ENCODE measurements at places on chromosomes 1 and 21. TPM values are rescaled to one million over a fixed set of nuclear protein-coding genes. Genes with fewer than 3 reads are reported as not detected.
A peak's percentile ranks its signal among the peaks of the same experiment; 100 is the strongest.

- DNase-seq, result no peak
Measured at GRCh38 chr1:75732703-75733102, 8.2 kb downstream of the ACADM start.

- no peak for DNase-seq
Measured at GRCh38 chr1:10185759-10186158, 24.6 kb upstream of the KIF1B start.

LCE1F gene
- polyA plus RNA-seq, result not detected

NOS1AP gene
- 9.4 TPM for polyA plus RNA-seq

CCDC185 gene
- 0.17 TPM for polyA plus RNA-seq

- DNase-seq, result no peak
Measured at GRCh38 chr1:44030605-44031251, 534 bp downstream of the SLC6A9 start.

- DNase-seq, result no peak
Measured at GRCh38 chr1:228770779-228771223, 35.5 kb downstream of the RHOU start.

PCP4 gene
- 9.9 TPM for polyA plus RNA-seq

GRCh38 chr21:42653231-42654061 is at the start of gene PDE9A:
Gene PDE9A, plus strand, starts transcription at chr21:42653621. Its CDS starts 194 bp downstream, at chr21:42653815.
- DNase-seq, result no peak

FASLG gene
- 0.14 TPM for polyA plus RNA-seq

LCE1B gene
- not detected for polyA plus RNA-seq

DNA sequence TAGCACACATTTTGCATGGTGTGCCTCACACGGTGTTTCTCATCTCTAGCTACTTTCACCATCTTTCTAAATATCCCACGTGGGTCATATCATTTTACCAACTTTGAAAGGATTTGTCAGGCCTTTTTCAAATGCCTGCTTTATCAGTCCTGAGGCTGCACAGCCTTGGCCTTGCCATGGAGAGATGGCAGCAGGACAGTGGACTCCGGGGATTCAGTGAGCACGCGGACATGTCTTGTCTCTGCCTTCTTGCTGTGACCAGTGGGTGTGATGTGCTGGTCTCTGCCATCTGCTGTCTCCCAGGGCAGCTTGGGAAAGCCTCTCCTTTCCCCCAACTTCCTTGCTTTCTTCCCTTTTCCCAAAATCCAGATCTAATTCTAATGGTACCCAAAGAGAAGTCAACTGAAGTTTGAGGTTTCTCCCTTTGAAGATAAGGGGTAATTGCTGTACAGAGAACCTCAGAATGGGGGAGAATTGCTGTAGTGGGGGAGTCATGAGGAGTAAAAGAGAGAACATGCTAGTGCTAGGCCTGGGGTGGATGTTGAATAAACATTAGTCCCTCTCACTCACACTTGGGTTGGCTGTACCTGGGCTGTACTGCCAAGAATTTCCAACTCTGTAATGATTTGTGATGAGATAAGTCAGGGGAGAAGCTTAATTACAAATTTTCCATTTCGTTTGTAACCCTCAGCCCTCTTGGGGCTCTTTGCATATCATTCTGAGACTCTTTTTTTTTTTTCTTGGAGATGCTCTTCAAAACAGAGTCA is 99.5 kb downstream of the GALNT2 start:
- DNase-seq, result no peak

- no peak for DNase-seq
Measured at GRCh38 chr1:181310560-181310959, 172.8 kb upstream of the CACNA1E start.

GRCh38 chr1:117815926-117816325 is 113.5 kb downstream of the GDAP2 start:
- no peak for DNase-seq

MAP3K21 gene
- polyA plus RNA-seq, result 30.2 TPM

DNA sequence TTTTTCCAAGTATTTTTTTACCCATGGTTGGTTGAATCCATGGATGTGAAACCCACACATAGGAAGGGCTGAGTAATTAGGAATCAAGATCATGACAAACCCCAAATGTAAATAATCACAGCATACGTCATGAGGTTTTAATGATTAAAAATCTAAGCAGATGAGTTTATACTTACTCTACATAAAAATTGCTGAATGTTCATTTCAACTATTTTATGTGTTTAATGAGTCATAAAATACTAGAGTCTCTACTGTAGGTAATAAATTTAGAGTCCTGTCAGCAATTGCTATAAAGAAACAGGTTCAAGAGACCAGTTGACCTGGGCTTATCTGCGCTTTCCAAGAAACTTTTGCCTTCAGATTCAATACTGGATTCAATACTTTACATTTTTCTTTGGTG is 18.2 kb downstream of the CTH start:
- DNase-seq, result no peak

DNA sequence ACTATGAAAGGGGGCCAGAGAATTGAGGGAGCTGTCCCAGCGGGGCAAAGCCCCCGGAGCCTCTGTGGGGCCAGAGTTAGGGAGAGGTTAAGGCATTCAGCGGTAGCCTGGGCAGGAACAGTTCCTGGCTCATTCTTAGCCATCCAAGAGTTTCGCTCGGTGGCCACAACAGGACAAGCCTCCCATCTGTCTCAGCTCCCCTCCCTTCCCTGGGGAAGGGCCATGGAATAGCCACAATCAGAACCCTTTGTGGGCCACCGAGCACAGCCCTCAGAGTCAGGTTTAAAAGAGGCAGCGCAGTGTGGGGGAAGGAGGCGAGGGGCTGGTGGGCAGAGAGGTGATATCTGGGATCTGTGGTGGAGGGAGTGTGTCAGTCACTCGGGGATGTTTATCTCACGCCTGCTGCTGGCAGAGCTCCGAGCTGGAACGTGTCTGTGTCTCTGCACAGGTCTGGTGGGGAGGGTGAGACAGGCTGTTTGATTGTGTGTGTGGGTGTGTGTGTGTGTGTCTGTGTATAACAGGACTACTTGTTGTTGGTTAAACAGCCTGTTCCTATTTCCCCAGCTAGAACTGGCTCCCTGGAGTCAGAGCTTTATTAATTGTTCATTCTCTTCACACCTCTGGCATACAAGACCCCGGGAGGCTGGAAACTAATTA is 49.6 kb upstream of the GOLT1A start:
- DNase-seq, result no peak

GRCh38 chr1:82125119-82125518 is 324.4 kb downstream of the ADGRL2 start:
- DNase-seq, result no peak

TNNI3K gene
- 1.1 TPM for polyA plus RNA-seq

TAL1 gene
- 4.4 TPM for polyA plus RNA-seq

TDRD5 gene
- 5.6 TPM for polyA plus RNA-seq

- DNase-seq, result peak; percentile 60
Measured at GRCh38 chr1:21368515-21369289, 71.2 kb upstream of the NBPF3 start.

DNA sequence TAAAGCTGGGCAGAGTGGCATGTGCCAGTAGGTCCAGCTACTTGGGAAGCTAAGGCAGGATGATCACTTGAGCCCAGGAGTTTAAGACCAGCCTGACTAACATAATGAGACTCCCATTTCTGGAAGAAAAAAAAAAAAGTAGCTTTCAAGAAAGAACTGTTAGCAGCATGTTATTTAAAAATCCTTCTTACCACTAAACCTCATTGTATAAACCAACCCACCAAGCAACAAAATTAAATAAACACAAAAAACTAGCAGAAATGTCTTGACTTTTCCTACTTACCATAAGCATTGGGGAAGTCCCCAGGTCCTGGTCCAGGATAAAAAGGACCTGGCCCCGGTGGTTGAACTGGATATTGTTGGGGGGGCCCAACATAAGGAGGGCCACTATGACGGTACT is 192.9 kb upstream of the HP1BP3 start:
- no peak for DNase-seq

CACYBP gene
- 113 TPM for polyA plus RNA-seq

- no peak for DNase-seq
Measured at GRCh38 chr1:59156526-59157199, 140.2 kb upstream of the FGGY start.

- DNase-seq, result no peak
Measured at GRCh38 chr21:14206222-14206621, 4.5 kb downstream of the LIPI start.

DNA sequence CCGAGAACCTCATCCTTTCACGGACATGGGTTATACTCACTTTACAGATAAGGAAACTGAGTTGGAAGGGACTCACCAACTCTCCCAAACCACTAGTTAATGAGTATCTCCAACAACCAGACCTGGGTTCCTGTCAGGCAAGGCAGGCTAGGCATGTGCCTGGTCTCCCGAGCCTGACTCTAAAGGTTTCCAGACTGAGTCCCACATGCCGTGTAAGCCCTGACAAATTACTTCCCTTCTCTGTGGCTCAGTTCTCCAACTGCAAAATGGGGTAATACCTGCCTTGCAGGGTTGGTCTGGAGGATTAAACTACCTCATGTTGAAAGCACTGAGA is 34.3 kb downstream of the SSBP3 start:
- no peak for DNase-seq

DNA sequence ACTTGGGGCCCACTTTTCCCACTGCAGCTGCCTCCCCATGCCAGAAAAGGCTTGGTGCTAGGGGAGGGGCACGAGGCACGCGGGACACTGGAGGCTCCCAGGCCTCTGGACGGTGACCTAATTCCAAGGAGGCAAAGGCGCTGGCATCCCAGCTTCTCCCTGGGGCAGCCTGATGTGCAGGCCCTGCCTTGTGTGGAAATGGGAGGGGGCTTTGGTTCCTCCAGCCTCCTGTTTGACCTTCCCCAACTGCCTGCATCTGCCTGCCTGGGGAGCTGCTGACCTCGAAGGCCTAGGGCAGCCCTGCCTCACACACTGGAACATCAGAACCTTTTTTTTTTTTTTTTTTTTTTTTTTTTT is 39.9 kb downstream of the KIAA1614 start:
- DNase-seq, result no peak

Measured in left renal pelvis (tissue), 4 donors.